ENCODE measurements at places on chromosomes 3 and 15.

GRCh38 chr3:38229036-38229435, 36.6 kb upstream of the SLC22A13 start:
- ATAC-seq: no peak

GRCh38 chr3:31456373-31456772, 76.4 kb upstream of the STT3B start:
- ATAC-seq: no peak

DNA sequence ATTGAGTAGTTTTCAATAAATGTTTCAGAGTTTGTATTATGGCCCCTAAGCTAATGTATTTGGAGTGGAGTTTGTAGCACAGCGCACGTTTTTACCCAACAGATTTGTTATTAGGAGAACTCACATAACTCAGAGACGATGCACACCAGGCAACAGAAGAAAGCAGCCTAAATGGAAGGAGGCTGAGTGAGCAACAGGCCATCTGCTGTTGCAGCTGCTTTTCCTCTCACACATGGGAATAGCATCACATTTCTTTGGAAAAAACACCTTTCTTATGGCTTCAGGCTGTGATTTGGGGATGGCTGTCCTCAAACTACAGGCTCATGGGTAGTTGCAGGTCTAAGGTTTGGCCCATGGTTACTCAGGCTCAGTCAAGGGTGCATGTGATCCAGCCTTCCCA, 469.3 kb upstream of the MCTP2 start:
- no peak for ATAC-seq

DNA sequence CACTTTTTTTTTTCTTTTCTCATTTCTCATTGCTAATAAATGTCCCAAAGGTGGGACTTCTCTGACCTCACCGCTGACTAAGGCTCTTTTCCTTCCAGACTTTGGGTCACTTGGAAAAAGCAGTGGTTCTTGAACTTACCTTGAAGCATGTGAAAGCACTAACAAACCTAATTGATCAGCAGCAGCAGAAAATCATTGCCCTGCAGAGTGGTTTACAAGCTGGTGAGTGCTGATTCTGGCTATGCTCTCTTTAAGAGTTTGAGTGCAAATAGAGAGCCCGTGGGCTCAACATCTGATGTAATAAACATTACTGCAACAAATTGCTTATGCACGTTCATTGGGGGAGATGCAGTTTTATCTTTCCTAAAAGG, 2.0 kb downstream of the BHLHE40 start:
- no peak for ATAC-seq

GRCh38 chr15:64697911-64698369, 77.4 kb downstream of the RBPMS2 start:
- ATAC-seq: no peak

GRCh38 chr15:51132384-51133139, 37.9 kb upstream of the TNFAIP8L3 start:
- ATAC-seq: peak; percentile 92

DNA sequence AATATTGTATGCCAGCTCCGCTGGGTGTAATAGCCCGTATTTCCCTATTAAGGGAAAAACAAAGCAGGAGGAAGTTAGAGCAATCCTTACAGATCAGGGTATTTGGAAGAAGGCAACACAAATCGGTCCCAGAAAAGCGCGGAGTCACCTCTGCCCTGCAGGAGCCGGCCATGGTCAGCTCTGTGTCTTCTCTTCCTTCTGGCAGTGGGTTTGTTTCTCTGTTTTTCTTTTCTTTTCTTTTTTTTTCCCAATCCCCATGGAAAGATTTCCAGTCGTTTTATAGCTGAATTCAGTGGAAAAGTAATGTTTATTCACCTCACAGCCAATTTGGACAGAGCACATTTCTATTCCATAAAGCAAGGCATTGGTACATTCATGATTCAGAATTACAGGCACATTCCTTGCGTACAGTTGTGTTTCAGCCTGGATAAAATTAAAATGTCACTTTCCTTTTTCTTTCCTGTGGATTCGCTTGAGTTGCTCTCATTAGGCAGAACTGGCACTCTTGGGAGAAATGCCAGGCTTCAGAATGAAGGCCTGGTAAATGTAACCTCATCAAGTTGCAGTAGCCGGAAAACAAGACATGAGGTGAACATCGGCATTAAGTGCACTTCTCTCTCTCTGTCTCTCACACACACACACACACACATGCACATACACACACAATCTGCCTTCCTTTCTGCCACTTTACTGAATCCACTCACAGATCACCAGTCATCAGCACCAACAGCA, 204.5 kb upstream of the UBE2E1 start:
- no peak for ATAC-seq

- no peak for ATAC-seq
Observed at GRCh38 chr15:77493324-77493907, 72.7 kb downstream of the HMG20A start.

- peak; percentile 65 for ATAC-seq
Observed at GRCh38 chr3:113261626-113262303, 50.4 kb downstream of the BOC start.

- ATAC-seq: no peak
Observed at GRCh38 chr3:52763466-52763865, 7.3 kb downstream of the NEK4 start.

- no peak for ATAC-seq
Observed at GRCh38 chr3:56048946-56049345, 419.3 kb downstream of the ERC2 start.

- ATAC-seq: no peak
Observed at GRCh38 chr3:185852635-185853034, 27.8 kb upstream of the IGF2BP2 start.

GRCh38 chr15:89751748-89752147, 699 bp upstream of the MESP1 start:
- ATAC-seq: no peak

DNA sequence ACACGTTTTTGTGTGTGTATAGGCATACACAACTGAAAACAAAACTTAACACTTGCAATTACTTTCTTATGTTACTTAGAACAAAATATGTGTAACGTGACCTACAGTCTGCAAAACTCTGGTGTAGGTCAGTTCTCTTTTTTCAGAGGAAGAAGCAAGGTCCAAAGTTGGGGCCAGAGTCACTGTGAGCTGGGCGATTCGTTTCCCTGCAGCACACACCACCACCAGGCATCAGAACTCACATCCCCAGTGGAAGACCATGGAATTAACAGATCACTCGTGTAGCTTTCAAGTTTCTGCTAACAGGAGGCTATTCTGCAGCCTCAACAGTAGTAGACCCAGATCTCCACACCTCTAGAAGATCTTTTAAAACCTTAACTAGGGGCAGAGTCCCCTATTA, 25.8 kb downstream of the ANP32A start:
- ATAC-seq: no peak

- peak; percentile 96 for ATAC-seq
Observed at GRCh38 chr3:120160050-120160449, 65.8 kb upstream of the GSK3B start.

GRCh38 chr3:126082362-126083137, 1.4 kb downstream of the SLC41A3 start:
- ATAC-seq: no peak

DNA sequence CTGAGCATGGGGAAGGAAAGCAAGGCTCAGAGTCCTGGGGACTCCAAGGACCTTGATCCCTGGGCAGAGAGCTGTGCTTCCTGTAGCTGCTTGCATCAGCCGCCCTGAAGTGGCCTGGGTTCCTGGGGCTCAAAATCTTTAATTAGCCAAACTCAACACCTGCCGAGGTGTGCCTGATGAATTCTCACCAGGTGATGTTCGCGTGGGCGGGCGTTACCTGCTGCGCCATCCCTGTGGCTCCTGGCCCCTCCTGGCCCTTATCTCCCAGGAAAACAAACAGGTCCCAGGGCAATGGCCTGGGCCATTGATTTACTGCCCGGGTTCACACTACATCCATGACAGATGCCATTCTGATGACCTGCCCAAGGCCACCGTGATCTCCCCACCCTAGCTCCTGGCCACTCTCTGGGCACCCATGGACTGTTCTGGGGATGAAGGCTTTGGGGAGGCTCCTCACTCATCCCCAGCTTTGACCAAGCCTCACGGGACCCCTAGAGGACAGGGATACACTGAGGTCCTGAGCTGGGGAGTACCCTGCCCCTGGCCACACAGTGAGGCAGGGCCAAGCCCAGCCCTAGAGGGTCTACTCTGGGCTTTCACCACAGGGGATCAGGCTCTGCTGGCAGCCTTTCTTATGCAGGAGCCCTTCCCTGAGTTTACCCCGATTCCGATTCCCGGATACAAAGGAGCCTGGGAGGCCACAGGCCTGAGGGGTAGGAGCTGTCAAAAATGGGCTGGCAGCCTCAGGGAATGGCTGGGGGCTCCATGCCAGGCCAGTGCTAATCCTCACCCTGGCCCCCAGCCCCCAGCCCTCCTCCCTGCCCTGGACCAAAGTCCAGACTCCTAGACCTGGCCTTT, 5.7 kb downstream of the SLC38A3 start:
- no peak for ATAC-seq

GRCh38 chr3:146638718-146639117, 33.6 kb upstream of the PLSCR5 start:
- ATAC-seq: no peak

- ATAC-seq: no peak
Observed at GRCh38 chr3:155242342-155242741, 51.1 kb downstream of the STRIT1 start.

- no peak for ATAC-seq
Observed at GRCh38 chr3:84439476-84439875, 519.3 kb upstream of the CADM2 start.

DNA sequence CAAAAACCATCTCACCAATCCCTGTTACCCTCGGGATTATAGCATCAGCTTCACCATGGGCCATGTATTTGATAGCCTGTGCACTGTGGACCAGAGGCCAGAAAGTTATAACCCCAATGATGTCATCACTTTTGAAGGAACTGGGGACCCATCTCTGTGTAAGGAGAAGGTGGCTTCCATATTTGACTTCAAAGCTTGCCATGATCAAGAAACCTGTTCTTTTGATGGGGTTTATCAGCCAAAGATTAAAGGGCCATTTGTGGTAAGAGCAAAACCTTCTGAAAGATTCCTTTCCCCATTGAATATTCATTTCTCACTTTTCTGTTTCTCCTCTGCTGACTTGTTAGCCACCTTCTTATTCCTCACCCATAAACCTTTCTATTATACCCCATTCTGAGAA, 34.3 kb upstream of the RPL14 start:
- no peak for ATAC-seq

- ATAC-seq: no peak
Observed at GRCh38 chr3:157113832-157114505, 46.0 kb downstream of the CCNL1 start.

- peak; percentile 19 for ATAC-seq
Observed at GRCh38 chr3:184592371-184593219, 31.0 kb downstream of the EPHB3 start.

DNA sequence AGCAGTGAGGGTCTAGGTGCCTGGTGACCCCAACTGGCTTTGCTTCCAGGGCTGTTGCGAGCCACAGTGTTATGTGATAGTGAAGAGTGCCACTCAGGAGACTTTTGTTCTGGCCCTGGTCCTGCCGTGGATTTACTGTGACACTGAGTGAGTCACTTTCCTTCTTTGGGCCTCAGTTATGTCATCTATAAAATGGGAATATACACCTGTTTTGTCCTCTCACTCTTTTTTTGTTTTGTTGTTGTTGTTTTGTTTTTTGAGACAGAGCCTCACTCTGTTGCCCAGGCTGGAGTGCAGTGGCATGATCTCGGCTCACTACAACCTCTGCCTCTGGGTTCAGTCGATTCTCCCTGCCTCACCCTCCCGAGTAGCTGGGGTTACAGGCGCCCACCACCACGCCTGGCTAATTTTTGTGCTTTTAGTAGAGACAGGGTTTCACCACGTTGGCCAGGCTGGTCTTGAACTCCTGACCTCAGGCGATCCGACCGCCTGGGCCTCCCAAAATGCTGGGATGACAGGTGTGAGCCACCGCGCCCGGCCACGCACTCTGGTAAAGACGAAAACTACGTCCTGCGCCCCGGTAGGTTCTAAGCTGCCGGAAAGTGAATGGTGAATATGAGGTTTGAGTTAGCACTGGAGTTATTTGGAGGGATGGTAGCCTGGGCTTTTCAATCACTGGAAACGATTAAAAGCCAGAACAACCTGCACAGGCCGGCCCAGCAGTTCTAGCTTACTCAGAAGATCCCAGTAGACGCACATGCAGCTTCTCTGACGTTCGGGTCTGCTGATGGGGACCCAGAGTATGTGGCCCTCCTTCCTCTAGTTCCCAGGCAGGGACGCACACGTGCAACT, 46.6 kb downstream of the BDH1 start:
- no peak for ATAC-seq

DNA sequence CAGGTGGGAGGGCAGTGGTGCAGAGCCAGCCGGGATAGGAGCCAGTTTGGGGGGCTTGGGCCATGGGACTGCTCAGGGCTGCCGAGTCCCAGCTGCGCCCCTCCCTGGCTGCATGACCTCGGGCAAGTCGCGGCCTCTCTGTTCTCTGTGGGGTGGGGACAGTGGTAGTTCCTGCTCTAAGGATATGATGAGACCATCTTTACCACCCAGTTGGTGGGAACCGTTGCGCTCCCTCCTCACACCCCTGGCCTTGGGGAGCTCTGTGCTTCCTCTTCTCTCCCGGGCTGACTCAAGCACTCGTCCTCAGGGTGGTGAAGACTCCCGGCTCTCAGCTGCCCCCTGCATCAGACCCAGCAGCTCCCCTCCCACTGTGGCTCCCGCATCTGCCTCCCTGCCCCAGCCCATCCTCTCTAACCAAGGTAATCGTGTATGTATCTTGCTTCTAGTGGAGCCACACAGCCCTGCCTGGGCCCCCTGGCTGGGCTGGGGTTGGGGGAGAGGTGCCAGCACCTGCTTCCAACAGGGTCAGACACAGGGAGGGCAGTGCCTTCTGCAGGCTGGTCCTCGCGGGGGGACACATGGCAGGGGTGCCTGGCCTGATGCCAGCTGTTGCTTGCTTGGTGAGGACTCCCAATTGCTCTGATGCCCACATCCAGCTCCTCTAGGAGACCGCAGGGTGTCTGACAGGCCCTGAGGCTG, 15.1 kb upstream of the STAB1 start:
- no peak for ATAC-seq

DNA sequence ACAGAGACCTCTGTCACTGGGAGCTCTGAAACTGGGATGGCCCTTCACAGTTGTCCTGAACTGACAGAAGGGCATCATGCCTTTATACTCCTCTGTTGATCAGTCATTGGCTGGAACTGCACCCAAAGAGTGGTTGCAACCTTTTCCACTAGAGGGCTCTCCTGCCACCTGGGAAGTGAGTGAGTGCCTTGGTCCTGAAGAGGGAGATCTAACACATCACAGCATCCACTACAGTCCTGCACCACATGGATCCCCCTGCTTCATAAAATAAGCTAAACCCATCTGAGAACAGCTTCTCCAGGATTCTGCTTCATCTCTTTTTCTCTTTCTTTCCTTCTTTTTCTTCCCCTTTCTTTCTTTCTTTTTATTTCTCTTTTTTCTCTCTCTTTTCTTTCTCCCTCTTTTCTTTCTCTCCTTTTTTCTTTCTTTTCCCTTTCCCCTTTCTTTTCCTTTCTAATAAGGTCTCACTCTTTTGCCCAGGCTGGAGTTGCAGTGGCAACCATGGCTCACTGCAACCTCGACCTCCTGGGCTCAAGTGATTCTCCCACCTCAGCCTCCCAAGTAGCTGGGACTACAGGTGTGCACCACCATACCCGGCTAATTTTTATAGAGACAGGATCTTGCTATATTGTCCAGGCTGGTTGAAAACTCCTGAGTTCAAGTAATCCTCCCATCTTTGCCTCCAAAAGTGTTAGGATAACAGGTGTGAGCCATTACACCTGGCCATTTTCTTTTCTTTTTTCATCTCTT, 42.8 kb upstream of the RAF1 start:
- peak; percentile 77 for ATAC-seq
